Smooth muscle cell of the umbilical artery (primary cell): ENCODE measurements at places on chromosomes 2 and 18. TPM values are rescaled to one million over a fixed set of nuclear protein-coding genes. Genes with fewer than 3 reads are reported as not detected.

The PPM1G gene
- 56.4 and 77.7 TPM in 2 replicates for total RNA-seq

The ZBTB14 gene
- total RNA-seq = 10.2 and 11.0 TPM in 2 replicates

The CAPN14 gene
- total RNA-seq = under 0.01 and 0.14 TPM in 2 replicates

The UBR3 gene
- total RNA-seq = 46.0 and 49.8 TPM in 2 replicates

The NRP2 gene
- total RNA-seq = 741 and 767 TPM in 2 replicates

The TDRD15 gene
- total RNA-seq = not detected in 2 replicates

The ACADL gene
- 0.05 and 0.59 TPM in 2 replicates for total RNA-seq

The LRRC30 gene
- not detected in 2 replicates for total RNA-seq

The TGFA gene
- under 0.01 and 0.28 TPM in 2 replicates for total RNA-seq

The GALNT14 gene
- total RNA-seq = under 0.01 and 2.3 TPM in 2 replicates

The HOXD10 gene
- 18.4 and 19.4 TPM in 2 replicates for total RNA-seq

The SCN3A gene
- total RNA-seq = 0.05 and 0.89 TPM in 2 replicates

The ASPRV1 gene
- 0.14 and 0.30 TPM in 2 replicates for total RNA-seq

The LRRTM4 gene
- under 0.01 TPM in 1 of 2 replicates, not detected in the other for total RNA-seq

The GULP1 gene
- total RNA-seq = 26.8 and 42.5 TPM in 2 replicates

The CCDC178 gene
- not detected in 2 replicates for total RNA-seq

The DLGAP1 gene
- total RNA-seq = not detected in 2 replicates

The HNMT gene
- 24.9 and 25.7 TPM in 2 replicates for total RNA-seq

The DSC2 gene
- total RNA-seq = 2.8 and 3.3 TPM in 2 replicates

The DYNAP gene
- total RNA-seq = not detected in 2 replicates

The TMEM169 gene
- under 0.01 and 0.14 TPM in 2 replicates for total RNA-seq

The COLEC12 gene
- total RNA-seq = 0.28 and 0.30 TPM in 2 replicates

The TRIM43 gene
- total RNA-seq = not detected in 2 replicates

The DSG2 gene
- 65.6 and 102 TPM in 2 replicates for total RNA-seq

The MEP1B gene
- not detected in 2 replicates for total RNA-seq

The EVA1A gene
- total RNA-seq = 39.2 and 46.8 TPM in 2 replicates

The RUFY4 gene
- total RNA-seq = not detected in 2 replicates

The UGT1A3 gene
- total RNA-seq = not detected in 2 replicates

The ACTG2 gene
- total RNA-seq = 94.1 and 175 TPM in 2 replicates

The RFTN2 gene
- total RNA-seq = 4.2 and 5.9 TPM in 2 replicates

The CCDC74B gene
- total RNA-seq = 4.8 and 9.5 TPM in 2 replicates

The INO80B gene
- 10.4 and 20.2 TPM in 2 replicates for total RNA-seq

The ARHGEF4 gene
- 7.1 and 7.4 TPM in 2 replicates for total RNA-seq

The POTEC gene
- not detected in 2 replicates for total RNA-seq

The OTX1 gene
- total RNA-seq = not detected in 2 replicates

The CPO gene
- 0.30 TPM in 1 of 2 replicates, not detected in the other for total RNA-seq

The SDC1 gene
- 77.2 and 102 TPM in 2 replicates for total RNA-seq

The ALPG gene
- not detected in 2 replicates for total RNA-seq

The BOLL gene
- not detected in 2 replicates for total RNA-seq

The PSME4 gene
- 34.4 and 61.1 TPM in 2 replicates for total RNA-seq

The PPP1CB gene
- 152 and 187 TPM in 2 replicates for total RNA-seq

The CD8A gene
- total RNA-seq = not detected in 2 replicates

The FOXD4L1 gene
- total RNA-seq = 0.05 and 0.30 TPM in 2 replicates

The ATP6V1C2 gene
- total RNA-seq = under 0.01 TPM in 1 of 2 replicates, not detected in the other

The SERPINB13 gene
- total RNA-seq = not detected in 2 replicates

The SCN7A gene
- under 0.01 and 0.23 TPM in 2 replicates for total RNA-seq

The FAM228A gene
- under 0.01 and 0.65 TPM in 2 replicates for total RNA-seq

The TMEM185B gene
- total RNA-seq = 25.2 and 31.9 TPM in 2 replicates
